ENCODE measurements at places on chromosomes 16 and 17.

DNA sequence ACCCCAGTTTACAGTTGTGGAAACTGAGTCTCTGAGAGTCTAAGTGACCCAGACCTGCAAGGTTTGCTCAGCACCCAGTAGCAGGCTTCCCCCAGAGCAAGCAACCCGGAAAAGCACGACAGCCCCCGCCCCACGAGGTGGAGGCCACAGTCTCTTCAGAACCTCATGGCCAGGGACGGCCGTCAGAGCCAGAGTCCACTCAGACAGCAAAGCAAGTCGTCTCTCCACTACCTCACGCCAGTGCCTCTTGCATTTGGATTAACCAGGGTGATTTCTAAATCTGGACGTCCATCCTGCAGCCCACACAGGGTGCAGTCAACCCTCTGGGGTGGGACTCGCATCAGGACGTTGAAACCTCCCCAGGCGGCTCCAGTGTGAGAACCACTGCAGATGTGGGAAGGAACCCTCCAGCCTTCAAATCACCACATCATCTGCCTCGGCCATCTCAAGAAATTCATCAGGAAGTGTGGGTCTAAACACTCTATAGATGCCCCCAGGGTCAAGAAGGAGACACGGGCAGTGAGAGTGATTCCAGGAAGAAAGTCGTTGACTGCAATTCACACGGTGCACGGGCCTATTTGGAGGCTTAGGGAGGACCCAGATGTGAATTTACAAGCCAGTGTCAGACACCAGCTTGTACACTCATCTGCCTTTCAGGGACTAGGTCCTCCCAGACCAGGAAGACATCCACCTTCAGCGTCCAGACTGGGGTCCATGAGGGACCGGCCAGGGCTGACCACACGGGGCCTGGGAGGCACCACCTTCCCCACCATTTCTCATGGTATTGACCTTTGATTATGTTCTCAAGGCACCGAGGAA is 20.2 kb upstream of the RBFOX3 start:
- no peak overlapping the region for H3K27ac ChIP-seq
- H3K4me1 ChIP-seq: no peaks in the 10 kb centered on the region
- no peak overlapping the region for H3K4me3 ChIP-seq
- H3K27me3 ChIP-seq: no peaks in the 10 kb centered on the region

DNA sequence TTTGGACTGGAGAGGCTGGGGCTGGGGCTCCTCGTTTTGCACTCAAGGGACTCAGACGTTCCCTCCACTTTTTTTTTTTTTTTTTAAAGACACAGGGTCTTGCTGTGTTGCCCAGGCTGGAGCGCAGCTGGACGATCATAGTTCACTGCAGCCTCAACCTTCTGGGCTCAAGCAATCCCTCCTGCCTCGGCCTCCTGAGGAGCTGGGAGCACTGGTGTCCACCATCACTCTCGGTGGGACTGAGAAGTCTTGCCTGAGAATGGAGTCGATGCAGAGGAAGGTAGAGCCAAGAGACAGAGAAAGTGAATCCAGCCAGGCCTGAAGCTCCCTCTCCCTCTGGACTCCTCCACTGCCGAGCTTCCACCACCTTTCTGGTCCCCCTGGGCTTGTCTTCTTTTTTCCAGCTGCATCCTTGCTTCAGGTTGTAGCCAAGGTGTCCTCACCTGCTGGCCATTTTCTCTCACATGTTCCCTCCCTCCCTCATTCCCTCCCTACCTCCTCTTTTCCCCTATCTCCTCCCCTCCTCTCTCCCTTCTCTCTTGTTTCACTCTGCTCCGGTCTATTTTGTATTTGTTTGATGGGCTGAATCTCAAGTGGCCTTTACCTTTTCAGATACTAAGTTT is 233.8 kb downstream of the SNX29 start:
- DNase-seq: no peak
- H3K4me1 ChIP-seq: no peaks in the 10 kb centered on the region
- no peak overlapping the region for H3K4me3 ChIP-seq
- H3K27me3 ChIP-seq: no peaks in the 10 kb centered on the region
- no peak overlapping the region for H3K27ac ChIP-seq

DNA sequence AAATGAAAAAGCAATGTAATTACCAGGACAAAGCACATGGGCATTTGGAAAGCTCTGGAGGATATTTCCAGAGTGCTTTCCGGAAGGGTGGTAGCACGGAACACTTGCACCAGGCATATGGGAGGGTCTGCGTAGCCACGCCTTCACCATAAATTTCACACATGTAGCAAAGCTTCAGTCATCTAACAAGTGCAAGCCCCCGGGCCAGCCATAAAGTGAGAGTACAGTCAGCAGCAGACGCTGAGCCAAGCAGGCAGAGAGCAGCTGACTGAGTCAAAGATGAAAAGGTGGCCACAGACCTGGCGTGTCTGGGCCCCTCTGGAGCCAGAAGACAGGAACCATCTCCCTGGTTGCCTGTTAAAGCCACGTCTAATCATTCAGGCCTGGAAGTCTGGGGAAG is 130.6 kb downstream of the SEC14L1 start:
- no peaks in the 10 kb centered on the region for H3K36me3 ChIP-seq
- H3K4me1 ChIP-seq: no peaks in the 10 kb centered on the region
- H3K4me3 ChIP-seq: no peak overlapping the region
- DNase-seq: no peak
- no peaks in the 10 kb centered on the region for H3K27me3 ChIP-seq

DNA sequence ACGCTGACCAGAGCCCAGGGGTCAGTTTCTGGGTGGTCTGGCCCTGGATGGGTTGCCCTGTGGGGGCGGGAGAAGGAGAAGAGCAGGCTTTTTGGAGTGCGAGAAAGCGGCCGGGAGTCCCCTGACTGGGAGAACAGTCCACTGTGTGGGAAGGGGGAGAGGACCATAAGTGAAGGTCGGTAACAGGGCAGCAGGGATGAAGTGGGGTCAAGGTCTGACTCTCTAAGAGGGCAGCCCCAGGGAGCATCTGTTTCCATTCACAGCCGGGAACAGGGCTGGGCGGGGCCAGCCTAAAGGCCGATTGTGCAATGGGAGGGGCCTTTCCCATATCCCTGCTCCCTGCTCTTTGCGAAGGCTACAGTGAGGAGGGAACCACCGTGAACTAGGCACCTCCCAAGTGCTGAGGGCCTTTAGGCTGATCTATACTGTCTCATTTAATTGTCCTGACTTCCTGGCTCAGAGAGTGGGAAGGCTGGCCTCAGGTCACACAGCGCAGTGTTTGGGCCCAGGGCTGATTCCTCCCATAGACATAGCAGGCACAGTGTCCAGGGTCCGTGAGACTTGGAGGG is 10.4 kb upstream of the WFDC1 start:
- no peaks in the 10 kb centered on the region for H3K27me3 ChIP-seq
- peak; percentile 64 for DNase-seq
- H3K4me3 ChIP-seq: peak overlapping the region; percentile 66
- no peak overlapping the region for H3K27ac ChIP-seq

GRCh38 chr17:80872501-80873306 is 118.9 kb upstream of the CHMP6 start:
- no peaks in the 10 kb centered on the region for H3K27me3 ChIP-seq
- H3K36me3 ChIP-seq: peaks cover 17% of the 10 kb centered on the region
- H3K4me3 ChIP-seq: no peak overlapping the region

DNA sequence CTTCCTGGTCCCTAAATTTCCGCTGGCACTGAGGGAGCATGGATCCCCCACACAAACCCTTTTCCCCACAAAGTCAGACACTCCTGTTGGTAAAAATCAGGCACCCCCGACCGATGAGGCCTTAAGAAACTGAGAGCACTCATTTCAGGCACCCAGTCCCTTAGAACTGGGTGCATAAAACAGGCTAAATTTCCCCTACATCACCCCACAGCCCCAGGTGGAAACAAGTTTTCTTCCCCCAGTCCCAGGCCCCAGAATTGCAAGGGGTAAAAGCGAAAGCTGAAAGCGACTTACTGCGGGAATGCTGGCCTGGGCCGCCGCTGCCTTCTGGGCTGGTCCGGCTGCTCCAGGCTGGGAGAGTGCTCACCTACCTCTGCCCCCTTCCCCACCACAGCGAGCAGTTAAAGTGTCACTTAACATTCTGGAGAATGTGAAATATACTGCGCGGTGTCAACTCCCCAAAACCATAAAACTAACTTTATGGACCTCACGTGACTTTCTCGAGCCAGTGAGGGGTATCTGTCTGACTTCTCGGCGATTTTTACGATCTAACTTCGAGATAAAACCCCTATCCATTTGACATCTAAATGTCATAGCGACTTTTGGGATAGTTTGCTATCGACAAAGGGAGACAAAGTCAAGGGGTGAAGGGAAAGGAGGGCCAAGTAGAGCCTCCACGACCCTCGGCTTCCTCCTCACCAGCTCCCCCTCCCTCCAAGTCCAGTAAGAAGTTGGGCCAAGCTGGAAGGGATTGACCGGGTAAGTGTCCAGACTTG is at the start of gene HOXB3:
Gene HOXB3, minus strand, starts transcription at position 411 of the 776 bp plus-strand sequence. CDS start 37,767 bp downstream, outside the sequence.
- H3K36me3 ChIP-seq: no peaks in the 10 kb centered on the region
- H3K27ac ChIP-seq: no peak within 1 kb of the TSS
- no peak within 1 kb of the TSS for H3K4me3 ChIP-seq
- no peaks in the 10 kb centered on the region for H3K4me1 ChIP-seq
- peaks cover 99% of the 10 kb centered on the region for H3K27me3 ChIP-seq
- DNase-seq: no peak

DNA sequence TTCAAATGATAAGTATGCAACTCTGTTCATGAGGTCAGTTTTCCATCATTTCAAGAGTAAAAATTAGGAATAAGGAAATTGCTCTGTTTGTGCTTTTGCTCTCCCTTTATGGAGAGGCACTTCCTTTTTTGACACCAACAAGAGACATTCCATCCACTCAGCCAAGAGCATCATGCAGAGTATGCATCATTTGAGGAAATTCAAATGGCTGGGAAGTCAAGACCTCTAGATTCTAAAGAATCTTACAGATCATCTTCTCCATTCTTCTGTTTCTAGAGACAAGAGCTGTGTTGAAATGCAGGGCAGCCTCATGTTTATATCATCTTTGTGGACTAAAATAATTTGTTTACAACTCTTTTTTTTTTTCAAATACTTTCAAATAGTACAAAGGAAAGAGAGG is 669.4 kb downstream of the CDH11 start:
- H3K27me3 ChIP-seq: no peaks in the 10 kb centered on the region
- H3K4me3 ChIP-seq: no peak overlapping the region
- DNase-seq: no peak

GRCh38 chr16:1300664-1301476 is 8.6 kb upstream of the UBE2I start:
- H3K4me3 ChIP-seq: no peak overlapping the region
- DNase-seq: peak; percentile 87
- no peaks in the 10 kb centered on the region for H3K4me1 ChIP-seq

- H3K27me3 ChIP-seq: no peaks in the 10 kb centered on the region
- peaks cover 2% of the 10 kb centered on the region for H3K36me3 ChIP-seq
- H3K4me3 ChIP-seq: no peak overlapping the region
- H3K27ac ChIP-seq: no peak overlapping the region
- peak; percentile 31 for DNase-seq
- no peaks in the 10 kb centered on the region for H3K4me1 ChIP-seq
Measured at GRCh38 chr17:47703191-47703591, 9.2 kb downstream of the TBKBP1 start.

- H3K4me1 ChIP-seq: no peaks in the 10 kb centered on the region
- no peaks in the 10 kb centered on the region for H3K36me3 ChIP-seq
- no peaks in the 10 kb centered on the region for H3K27me3 ChIP-seq
- H3K4me3 ChIP-seq: no peak overlapping the region
Measured at GRCh38 chr17:49565948-49566491, 9.7 kb upstream of the NXPH3 start.

- H3K36me3 ChIP-seq: no peaks in the 10 kb centered on the region
- DNase-seq: no peak
- no peak overlapping the region for H3K27ac ChIP-seq
- H3K4me3 ChIP-seq: no peak overlapping the region
Measured at GRCh38 chr16:31395647-31396046, 2.5 kb downstream of the ITGAD start.

- H3K27ac ChIP-seq: no peak overlapping the region
- H3K4me1 ChIP-seq: peaks cover 3% of the 10 kb centered on the region
- H3K27me3 ChIP-seq: no peaks in the 10 kb centered on the region
- no peak overlapping the region for H3K4me3 ChIP-seq
Measured at GRCh38 chr17:41692722-41693521, 4.2 kb downstream of the EIF1 start.

- H3K27ac ChIP-seq: no peak overlapping the region
- no peaks in the 10 kb centered on the region for H3K4me1 ChIP-seq
- no peak for DNase-seq
Measured at GRCh38 chr16:61324044-61324443, 712.2 kb downstream of the CDH8 start.

All from H9 (cell line).